Esophagus muscularis mucosa (tissue), 4 donors: ENCODE measurements at places on chromosomes 1 and 21.

GRCh38 chr1:56516539-56517252 lies 62.7 kb downstream of the PLPP3 start:
- DNase-seq: no peak

DNA sequence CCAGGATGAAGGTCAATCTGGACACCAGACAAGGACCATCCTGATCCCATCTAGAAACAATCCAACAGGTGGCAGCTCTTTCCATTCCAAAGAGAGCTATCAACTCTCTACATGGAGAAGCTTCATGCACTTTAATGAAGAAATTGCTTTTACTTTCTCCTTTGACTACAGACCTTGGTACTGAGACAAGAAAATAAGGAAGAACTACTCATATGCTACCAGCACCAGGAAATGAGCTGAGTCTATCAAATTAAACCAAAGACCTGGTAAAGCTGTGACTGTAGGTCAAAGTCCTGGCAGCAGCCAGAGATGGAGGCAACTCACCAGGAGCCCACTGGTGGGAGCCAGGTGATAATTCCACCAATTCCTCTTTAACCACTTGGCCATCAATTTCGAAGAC lies 64.3 kb upstream of the LRRC8B start:
- no peak for DNase-seq

GRCh38 chr1:4312024-4312423 lies 342.4 kb upstream of the AJAP1 start:
- DNase-seq: no peak

DNA sequence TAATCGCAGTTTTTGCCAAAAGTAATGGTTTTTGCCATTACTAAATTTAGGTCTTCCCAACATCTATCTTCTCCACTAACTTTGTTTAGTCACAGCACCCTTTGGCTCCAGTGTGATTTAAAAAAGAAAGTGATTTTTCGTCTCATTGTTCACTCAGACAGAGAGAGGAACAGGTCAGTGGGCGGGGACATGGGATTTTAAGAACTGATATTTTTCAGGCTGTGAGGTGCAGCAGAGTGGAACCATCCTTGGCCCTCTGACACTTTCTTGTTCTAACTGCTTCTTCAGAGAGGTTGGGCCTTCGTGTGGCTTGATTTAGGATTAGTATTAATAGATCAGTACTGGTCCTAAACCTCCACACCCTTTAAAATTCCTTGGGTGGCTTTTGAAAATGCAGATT lies 38.8 kb downstream of the CASQ2 start:
- DNase-seq: no peak

DNA sequence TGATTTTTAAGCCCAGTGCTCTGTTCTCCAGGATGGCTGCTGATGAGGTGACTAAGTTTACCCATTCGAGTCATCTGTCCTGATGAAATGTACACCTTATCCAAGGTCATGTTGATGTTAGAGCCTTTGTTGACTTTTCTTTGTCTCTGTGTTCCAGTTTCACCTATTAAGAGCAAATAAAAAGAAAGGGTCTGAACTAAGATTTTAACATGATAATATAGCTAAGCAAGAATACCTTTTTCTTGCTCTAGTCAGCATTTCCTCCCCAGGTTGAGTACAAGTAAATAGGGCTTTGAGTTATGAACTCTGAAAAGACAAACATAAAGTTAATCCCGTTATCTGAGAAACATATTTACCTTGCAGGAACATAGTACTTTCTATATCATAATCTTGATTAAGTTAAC lies 52.1 kb upstream of the GPR88 start:
- DNase-seq: no peak

- DNase-seq: no peak
Measured at GRCh38 chr1:17979815-17980214, 127.8 kb upstream of the IGSF21 start.
